Common myeloid progenitor, CD34-positive (primary cell): ENCODE measurements at places on chromosomes 5 and 9.

DNA sequence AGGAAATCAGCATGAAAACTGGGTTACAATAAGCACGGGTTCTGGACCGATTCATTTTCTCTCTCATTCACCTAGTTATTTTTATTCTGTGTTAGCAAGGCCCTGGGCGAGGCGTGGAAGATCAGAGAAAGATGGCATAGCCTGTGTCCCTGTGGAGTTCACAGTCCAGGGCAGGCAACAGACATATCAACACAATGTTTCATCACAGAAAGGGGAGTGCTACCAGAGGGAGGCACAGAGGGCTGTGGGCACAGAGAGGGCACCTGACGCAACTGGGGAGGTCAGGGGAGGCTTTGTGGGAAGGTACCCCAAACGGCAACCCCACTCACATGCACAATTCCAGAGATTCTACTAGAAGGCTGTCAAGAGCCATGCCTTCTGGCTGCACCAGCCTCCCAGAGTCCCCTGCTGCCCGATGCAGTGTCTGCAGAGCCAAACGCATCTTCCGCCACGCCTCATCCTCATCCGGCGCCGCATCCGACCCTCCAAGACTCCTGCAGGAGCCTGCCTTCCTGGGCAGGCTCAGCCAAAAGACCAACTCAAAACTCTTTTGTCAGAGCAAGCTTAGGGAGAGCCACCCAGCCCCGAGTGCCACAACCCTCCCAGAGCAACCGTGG is 1.4 kb downstream of the FAM193B start:
- H3K27me3 ChIP-seq: no peaks in the 10 kb centered on the region
- no peak overlapping the region for H3K27ac ChIP-seq
- H3K4me3 ChIP-seq: peak overlapping the region; percentile 87
- no peak for DNase-seq
- peaks cover 2% of the 10 kb centered on the region for H3K36me3 ChIP-seq

GRCh38 chr9:113131689-113132151 is 19.1 kb upstream of the SLC31A2 start:
- H3K36me3 ChIP-seq: no peaks in the 10 kb centered on the region
- no peak overlapping the region for H3K4me3 ChIP-seq
- no peak overlapping the region for H3K27ac ChIP-seq

DNA sequence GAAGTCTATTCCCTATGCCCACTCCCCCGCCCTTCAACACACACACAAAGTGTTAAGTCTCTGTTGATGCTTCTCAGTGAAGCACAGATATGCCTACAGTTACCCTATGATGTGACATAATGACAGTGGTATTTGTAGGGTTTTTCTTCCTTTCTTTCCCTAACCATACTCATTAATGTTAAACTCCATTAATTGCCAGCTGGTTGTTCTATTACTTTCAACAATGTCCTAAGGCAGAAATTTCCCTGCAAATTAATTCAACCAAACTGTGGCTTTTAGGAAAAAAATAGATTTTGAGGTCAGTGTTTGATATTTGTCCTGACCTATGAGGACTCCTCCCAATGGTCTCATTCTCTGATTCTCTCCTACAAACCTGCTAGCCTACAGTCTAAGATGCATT is 38.2 kb upstream of the SLCO6A1 start:
- H3K27ac ChIP-seq: no peak overlapping the region
- H3K36me3 ChIP-seq: no peaks in the 10 kb centered on the region
- no peak overlapping the region for H3K4me3 ChIP-seq
- no peak for DNase-seq
- H3K4me1 ChIP-seq: peaks cover 3% of the 10 kb centered on the region
- no peaks in the 10 kb centered on the region for H3K27me3 ChIP-seq

DNA sequence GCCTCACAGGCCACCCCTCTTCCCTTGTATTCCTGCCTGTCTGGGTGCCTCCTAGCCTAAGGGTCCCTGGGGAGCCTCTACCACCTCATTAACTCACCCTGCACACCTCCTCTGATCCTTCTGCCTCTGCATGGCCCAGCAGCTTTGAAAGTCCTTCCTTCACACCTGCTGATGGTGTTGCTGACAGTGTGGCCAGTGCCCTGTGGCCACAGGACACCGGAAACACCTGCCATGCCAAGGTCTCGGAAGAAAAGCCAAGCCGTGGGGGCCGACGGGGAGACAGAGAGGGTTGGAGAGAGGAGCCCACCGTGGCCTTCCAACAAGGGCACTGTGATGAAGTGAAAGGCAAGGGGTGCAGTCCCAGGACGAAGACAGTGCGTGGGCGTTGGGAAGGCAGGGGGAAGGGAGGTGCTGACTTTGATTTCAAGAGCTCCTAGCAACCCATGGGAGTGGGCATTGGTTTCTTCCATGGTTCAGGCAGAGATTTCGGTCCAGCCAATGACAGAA is 4.1 kb downstream of the BTNL9 start:
- H3K36me3 ChIP-seq: no peaks in the 10 kb centered on the region
- no peak overlapping the region for H3K4me3 ChIP-seq
- DNase-seq: no peak
- H3K4me1 ChIP-seq: no peaks in the 10 kb centered on the region
- no peak overlapping the region for H3K27ac ChIP-seq

DNA sequence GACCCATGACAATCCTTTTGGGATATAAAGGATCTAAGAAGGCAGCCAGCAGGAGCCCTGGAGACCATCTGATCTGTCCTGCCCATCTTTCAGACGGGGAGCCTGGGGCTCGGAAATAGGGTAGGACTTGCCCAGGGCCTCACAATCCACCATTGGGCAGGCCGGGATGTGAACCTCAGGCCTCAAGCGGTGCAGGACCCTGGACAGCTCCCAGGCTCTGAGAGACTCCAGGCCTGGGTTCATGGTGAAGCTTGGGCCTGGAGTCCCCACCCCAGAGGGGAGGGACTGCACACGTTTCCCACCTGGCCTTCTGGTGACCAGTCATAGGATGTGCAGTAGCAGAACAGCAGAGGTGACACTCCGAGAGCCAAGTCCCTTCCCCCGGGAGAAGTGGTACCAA is 36.6 kb upstream of the RAPGEF1 start:
- peaks cover 2% of the 10 kb centered on the region for H3K27me3 ChIP-seq
- peak; percentile 64 for DNase-seq
- H3K27ac ChIP-seq: no peak overlapping the region

GRCh38 chr5:88214655-88215054 is 54.0 kb downstream of the TMEM161B start:
- no peak overlapping the region for H3K27ac ChIP-seq
- no peak overlapping the region for H3K4me3 ChIP-seq
- H3K27me3 ChIP-seq: no peaks in the 10 kb centered on the region
- H3K36me3 ChIP-seq: peaks cover 2% of the 10 kb centered on the region
- no peak for DNase-seq

DNA sequence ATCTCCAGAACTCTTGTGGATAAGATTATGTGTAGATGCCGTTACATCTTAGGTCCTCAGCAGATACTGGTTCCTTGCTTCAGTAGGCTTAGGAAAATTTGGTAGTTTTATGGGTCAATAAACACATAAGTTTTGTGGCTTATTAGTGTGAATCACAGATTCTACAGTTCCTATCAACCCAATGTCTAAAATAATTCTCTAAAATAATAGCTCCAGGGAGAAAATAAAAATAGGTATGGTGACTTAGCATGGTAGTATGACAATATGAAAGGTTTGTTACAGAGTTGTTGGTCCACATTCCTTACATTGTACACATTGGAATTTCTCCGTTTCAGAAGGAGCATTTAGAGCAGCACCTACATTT is 91.7 kb downstream of the AOPEP start:
- no peak for DNase-seq
- H3K36me3 ChIP-seq: peaks cover 7% of the 10 kb centered on the region
- no peak overlapping the region for H3K27ac ChIP-seq
- no peaks in the 10 kb centered on the region for H3K4me1 ChIP-seq

GRCh38 chr5:139859013-139859412 is 63.4 kb downstream of the PSD2 start:
- no peak overlapping the region for H3K4me3 ChIP-seq
- H3K27ac ChIP-seq: no peak overlapping the region
- no peaks in the 10 kb centered on the region for H3K36me3 ChIP-seq
- no peak for DNase-seq
- H3K4me1 ChIP-seq: no peaks in the 10 kb centered on the region

DNA sequence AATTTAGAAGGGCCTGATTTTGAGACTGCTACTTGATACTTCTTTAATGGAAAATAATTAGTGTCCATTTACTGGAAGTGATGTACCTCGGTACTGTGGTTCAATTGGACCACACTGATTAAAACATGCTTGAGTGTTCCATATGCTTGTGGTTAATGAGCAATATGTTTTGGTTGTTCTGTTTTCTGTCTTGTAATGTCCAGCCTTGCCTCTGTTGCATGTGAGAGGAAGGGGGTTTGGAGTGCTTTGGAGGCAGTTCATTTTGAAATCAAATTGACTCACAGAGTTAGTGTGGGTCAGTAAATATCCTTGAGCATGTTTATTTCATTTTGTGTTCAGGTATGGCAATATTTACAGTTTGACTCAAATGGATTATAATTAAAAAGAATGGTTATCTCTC is 334.4 kb downstream of the ARHGEF28 start:
- H3K36me3 ChIP-seq: no peaks in the 10 kb centered on the region
- H3K4me3 ChIP-seq: no peak overlapping the region
- H3K27me3 ChIP-seq: no peaks in the 10 kb centered on the region
- no peak overlapping the region for H3K27ac ChIP-seq
- H3K4me1 ChIP-seq: no peaks in the 10 kb centered on the region
- no peak for DNase-seq

DNA sequence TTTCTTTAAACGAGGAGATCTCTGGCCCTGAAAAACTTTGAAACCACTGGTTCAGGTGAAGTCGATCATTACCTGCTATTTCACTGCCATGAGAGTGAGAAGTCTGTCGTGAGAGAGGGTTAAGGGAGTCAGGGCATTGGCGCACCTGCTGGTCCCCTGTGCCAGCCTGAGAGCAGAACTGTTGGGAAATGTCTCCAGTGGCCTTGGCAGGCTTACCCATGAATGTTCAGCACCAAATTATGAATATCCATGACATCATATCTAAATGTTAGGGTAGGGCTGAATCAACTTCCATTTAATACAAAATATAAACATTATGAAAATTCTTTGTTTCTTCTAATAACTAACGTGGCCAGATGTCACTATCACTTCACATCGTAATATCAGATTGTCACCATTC is 379.3 kb downstream of the KDM4C start:
- no peak for DNase-seq
- H3K4me3 ChIP-seq: no peak overlapping the region
- no peak overlapping the region for H3K27ac ChIP-seq
- H3K4me1 ChIP-seq: no peaks in the 10 kb centered on the region
- no peaks in the 10 kb centered on the region for H3K27me3 ChIP-seq
- H3K36me3 ChIP-seq: peaks cover 27% of the 10 kb centered on the region

- peak overlapping the region; percentile 64 for H3K27ac ChIP-seq
- H3K4me3 ChIP-seq: no peak overlapping the region
- peaks cover 3% of the 10 kb centered on the region for H3K36me3 ChIP-seq
- H3K4me1 ChIP-seq: peaks cover 54% of the 10 kb centered on the region
- H3K27me3 ChIP-seq: no peaks in the 10 kb centered on the region
Measured at GRCh38 chr5:177495243-177496060, 2.0 kb downstream of the PDLIM7 start.

DNA sequence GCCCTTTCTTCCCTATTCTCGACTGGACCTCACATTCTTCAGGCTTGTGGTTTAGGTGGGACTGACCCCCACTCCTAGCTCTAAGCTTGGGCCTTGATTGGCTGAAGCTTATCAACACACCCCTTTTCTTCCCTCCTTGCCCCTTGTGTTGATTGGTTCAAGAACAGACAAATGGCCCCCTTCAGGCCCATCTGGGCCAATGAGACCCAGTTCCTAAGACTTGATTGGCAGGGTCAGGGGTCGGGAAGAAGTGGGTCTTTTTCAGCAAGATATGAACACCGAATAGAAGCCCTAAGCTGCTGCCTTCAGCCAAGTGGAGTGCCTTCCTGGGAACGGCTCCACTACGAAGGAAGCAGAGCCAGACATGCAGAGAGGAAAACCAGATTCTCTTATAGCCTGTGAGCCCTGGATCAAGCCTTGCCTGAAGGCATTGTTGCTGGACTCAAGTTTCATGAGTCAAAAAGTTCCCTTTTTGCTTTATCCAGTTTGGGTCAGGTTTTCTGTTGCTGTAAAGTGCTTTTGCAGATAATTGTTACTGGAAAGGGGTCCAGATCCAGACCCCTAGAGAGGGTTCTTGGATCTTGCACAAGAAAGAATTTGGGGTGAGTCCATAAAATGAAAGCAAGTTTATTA is 22.4 kb upstream of the NCS1 start:
- no peaks in the 10 kb centered on the region for H3K36me3 ChIP-seq
- H3K4me3 ChIP-seq: no peak overlapping the region
- H3K27me3 ChIP-seq: no peaks in the 10 kb centered on the region
- no peak for DNase-seq
- no peaks in the 10 kb centered on the region for H3K4me1 ChIP-seq

- no peaks in the 10 kb centered on the region for H3K4me1 ChIP-seq
- no peaks in the 10 kb centered on the region for H3K27me3 ChIP-seq
- H3K4me3 ChIP-seq: no peak overlapping the region
- no peak for DNase-seq
- no peak overlapping the region for H3K27ac ChIP-seq
Measured at GRCh38 chr5:134083517-134083916, 31.0 kb upstream of the TCF7 start.

GRCh38 chr5:8700671-8701070 is 831.7 kb downstream of the MTRR start:
- no peaks in the 10 kb centered on the region for H3K36me3 ChIP-seq
- no peak overlapping the region for H3K4me3 ChIP-seq
- no peak overlapping the region for H3K27ac ChIP-seq
- no peak for DNase-seq
- H3K27me3 ChIP-seq: no peaks in the 10 kb centered on the region

DNA sequence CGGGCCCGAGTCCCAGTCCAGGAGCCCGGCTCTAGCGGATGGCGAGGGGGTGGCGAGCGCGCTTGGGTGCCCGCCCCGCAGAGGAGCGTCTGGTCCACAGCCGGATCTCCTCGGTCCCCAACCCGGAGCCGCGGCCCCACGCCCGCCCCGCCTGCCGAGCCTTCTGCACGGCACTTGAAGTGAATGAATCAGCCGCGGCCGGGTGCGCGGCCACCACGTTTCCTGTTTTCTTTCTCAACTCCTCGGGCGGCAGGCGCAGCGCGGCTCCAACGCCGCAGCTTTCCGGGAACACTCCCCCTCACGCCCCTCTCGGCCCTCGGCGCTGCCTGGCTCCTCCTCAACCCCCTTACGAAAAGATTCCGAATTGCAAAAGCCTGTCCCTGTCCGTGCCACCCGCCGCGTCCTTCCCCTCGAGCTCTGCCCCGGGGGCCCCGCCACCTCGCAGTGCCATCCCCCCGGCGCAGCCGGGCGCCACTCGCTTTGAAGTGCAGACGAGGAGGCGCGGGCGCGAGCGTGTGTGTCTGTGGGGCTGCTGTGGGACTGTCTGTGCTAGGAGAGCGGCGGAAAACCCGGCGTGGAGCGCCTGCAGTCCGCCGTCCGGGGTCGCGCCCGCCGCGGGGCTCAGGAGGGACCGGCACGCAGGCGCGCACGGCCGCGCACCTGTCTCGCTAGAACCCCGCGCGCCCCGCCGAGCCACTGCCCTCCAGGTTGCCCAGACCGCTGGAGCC is 456.6 kb downstream of the RAB3C start:
- no peaks in the 10 kb centered on the region for H3K36me3 ChIP-seq
- peaks cover 36% of the 10 kb centered on the region for H3K4me1 ChIP-seq
- peak overlapping the region; percentile 92 for H3K4me3 ChIP-seq
- H3K27ac ChIP-seq: peak overlapping the region; percentile 85
- peak; percentile 93 for DNase-seq

GRCh38 chr9:110536822-110537221 is 42.7 kb downstream of the SVEP1 start:
- no peaks in the 10 kb centered on the region for H3K4me1 ChIP-seq
- no peaks in the 10 kb centered on the region for H3K27me3 ChIP-seq
- no peaks in the 10 kb centered on the region for H3K36me3 ChIP-seq
- H3K27ac ChIP-seq: no peak overlapping the region

- peaks cover 46% of the 10 kb centered on the region for H3K4me1 ChIP-seq
- peak overlapping the region; percentile 98 for H3K27ac ChIP-seq
- H3K27me3 ChIP-seq: no peaks in the 10 kb centered on the region
- no peaks in the 10 kb centered on the region for H3K36me3 ChIP-seq
- DNase-seq: peak; percentile 96
Measured at GRCh38 chr5:42994555-42995359, 45.4 kb downstream of the ANXA2R start.
